ENCODE measurements at places on chromosomes 1 and 21.

DNA sequence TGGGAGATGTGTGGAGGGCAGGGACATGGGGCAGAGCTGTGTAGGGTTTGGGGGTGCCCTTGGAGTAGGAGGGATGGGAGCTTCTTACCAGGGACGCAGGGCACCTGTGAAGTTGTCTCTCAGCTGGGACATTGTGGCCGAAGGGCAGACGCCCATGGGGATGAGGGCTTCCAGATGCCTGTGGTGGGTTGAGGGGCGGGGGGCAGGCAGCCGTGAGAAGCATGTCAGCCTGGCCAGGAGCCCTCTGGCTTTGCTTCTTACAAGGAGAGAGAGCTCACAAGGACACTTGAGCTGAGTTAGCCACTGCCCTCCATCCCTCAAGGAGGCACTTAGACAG is 8.5 kb downstream of the A3GALT2 start:
- peak; percentile 7 for DNase-seq

DNA sequence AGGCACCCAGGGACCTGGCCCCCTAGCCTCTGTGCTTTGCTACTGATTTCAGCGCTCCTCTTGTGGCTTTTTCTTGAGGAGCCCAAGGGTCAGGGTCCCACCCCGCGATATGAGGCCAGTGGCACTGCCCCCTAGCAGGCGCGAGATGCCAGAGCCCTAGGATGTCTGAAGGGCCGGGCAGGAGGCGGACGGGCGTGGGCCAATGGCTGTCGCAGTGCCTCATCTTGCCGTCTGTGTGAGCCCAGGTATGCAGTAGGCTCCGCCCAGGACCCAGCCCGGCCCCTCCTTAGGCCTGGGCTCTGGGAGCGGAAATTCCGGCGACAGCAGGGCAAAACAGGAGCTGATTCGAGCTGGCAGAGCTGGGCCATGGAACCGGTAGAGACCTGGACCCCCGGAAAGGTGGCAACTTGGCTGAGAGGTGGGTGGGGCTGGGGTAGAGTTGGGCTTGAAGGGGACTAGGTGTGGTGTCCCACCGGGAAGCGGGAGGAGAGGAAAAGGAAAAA is at the start of gene CNKSR1:
CNKSR1 (plus strand) TSS at position 310 of the 503 bp plus-strand sequence; CDS start at position 367, 57 bp downstream.
- DNase-seq, result no peak

DNA sequence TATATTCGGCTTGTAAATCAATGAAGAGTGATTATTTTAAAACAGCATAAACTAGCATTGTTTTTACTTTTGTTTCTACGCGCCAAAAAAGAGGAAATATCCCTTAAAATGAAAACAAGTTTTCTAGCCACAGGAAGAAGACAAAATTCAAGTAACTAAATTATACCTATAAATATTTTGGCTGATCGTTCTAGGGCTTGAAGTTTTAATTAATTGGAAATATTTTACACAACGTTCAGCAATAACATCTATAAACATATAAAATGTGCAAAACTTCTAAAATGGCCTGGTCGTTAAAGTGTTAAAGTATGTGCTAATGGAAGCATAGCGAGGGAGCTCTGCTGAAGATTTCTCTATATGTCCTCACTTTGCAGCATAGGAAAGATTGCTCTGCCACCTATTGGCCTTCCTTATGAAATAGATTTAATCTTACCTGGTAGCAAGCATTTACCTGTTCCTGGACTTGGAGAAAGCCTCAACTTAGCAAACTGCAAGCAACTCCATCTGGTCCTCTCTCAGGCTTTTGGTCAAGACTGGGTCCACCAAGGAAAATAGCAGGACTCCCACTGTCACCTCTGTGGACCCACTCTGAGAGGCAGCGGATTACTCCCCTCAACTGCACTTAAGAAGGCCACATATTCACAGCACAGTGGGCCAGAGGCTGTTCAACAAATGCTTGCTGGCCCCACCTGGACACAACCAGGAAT is 351.3 kb upstream of the RUNX1 start:
- DNase-seq, result peak; percentile 73

DNA sequence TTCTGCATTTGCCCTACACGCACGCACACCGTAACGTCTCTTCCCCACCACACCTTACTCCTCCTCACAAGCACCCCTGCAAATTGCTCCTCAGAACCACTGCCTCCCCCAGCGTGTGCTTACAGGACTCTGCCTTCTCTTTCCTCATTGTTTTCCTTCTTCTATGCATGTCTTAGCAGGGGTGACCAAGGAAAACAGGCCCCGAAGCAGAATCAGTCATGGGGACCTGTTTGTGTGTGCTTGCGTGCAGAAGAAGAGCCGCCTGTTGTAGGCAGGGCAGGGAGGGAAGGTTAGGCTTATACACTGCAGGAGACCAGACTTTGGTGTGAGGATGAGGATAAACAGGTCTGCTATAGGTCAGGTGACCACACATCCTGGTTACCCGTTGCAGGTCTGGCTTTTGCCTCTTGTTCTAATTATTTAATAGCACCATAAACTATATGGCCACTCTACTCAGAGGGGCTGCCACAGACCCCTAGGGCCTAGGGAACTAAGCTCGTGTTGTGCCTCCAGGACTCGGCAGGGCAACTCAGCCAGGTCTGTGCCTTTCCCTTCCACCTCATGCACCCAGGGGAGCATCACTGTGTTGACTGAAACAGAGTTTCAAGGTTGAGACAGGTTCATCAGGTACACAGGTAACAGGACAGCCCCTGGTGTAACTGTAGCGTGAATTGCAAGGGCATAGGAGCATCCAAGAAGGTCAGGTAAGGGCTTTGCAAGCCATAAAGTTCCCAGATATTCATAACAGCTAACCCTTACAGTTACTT is 60.8 kb upstream of the EPS8L3 start:
- DNase-seq, result no peak

- peak; percentile 85 for DNase-seq
These were observed 101.2 kb downstream of the AKT3 start for GRCh38 chr1:243748706-243749283.

DNA sequence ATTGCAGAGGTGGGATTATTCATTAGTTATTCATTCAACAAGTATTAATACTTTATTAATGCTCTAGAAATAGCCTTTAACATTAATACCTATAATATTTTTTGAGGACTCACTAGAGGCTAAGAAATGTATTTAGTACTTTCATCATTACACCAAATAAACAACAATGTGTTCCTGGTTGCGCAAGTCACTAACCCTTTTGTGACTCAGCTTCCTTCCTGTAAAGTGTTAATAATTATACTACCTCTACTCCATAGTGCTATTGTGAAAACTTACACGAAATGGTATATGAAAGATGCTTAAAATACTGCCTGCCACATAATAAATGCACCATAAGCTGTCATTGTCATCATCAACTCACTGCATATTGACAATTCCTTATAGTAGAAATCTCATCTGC is 431.0 kb downstream of the DPYD start:
- no peak for DNase-seq

DNA sequence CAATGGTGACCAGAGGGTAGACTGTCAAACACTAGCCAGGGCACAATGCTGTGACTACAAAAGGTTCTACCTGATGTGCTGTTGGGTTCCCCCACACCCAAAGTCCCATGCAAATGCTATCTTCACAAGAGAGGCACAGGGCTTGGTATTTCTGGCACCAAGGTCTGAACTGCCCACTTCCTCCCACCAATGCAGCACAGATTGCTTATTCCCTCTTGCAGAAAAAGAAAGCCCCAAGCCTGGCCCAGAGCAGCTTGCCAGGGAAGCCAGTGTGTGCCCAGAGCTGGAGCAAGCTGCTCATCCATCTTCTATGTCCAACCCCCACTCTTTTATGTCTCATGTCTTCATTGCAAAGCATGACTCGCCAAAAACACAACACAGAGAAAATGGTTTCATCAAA is 149.4 kb upstream of the CAMK1G start:
- DNase-seq, result no peak

- DNase-seq, result no peak
These were observed 85.5 kb downstream of the PLPPR5 start for GRCh38 chr1:98919211-98919610.

DNA sequence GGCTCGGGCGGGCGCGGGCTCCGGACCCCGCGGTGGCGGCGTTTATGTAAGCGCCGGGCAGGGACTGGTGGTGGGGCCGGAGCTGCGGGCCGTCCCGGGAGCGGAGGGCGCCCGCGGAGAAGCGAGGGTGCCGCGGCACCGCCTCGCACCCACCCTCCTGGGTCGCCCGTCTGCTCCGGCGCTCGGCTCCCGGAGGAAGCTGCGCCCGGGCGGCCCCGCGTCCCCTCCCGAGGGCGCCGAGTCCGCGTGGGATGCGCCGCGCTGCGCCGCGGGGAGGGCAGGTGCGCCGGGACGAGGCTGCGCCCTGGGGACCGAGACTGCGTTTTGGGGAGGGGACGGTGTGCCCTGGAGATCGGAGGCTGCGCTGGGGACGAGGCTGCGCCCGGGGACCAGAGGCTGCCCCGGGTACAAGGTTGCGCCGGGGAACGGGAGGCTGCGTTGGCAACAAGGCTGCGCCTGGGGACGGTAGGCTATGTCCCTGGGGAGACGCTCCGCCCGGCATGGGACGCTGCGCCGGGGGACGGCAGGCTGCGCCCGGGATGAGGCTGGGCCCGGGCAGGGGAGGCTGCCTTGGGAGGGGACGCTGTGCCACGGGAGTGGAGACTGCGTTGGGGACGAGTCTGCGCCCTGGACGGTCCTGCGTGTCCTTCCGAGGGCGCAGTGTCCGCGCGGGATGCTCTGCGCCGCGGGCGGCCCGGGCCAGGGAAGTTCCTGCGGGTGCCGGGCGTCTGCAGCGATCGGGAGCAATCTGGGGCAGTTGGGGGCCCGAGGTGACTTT is 627 bp downstream of the ADARB1 start:
- DNase-seq, result peak; percentile 46

DNA sequence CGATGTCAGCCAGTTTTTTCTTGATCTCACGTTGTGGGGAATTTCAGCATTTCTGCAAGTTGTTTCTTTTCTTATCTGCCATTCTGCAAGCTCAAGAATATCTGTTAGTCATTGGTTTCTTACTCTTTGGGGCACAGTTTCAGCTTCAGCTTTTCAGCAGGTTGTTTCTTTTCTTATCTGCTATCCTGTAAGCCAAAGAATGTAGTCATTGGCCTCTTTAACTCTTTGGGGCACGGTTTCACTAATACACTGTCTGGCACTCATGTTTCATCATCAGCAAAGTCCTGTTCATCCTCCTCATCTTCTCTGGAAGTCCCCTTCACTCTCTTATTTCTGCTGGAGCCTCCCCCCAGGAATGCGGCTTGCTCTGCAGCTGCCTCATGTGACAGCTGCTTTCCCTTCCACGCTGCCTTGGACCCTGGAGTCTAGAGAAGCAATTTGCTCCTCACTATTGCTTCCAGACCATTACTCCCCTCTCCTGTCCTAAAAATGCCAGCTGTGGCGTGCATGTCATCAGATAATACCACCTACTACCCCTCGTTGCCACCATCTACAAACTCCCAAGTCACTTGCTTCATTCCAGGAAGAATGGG is 67.0 kb upstream of the CACNA1E start:
- DNase-seq, result no peak

GRCh38 chr1:158246650-158247049 is 7.6 kb upstream of the CD1A start:
- DNase-seq, result no peak

- no peak for DNase-seq
These were observed 78.6 kb downstream of the COLGALT2 start for GRCh38 chr1:183958958-183959357.

DNA sequence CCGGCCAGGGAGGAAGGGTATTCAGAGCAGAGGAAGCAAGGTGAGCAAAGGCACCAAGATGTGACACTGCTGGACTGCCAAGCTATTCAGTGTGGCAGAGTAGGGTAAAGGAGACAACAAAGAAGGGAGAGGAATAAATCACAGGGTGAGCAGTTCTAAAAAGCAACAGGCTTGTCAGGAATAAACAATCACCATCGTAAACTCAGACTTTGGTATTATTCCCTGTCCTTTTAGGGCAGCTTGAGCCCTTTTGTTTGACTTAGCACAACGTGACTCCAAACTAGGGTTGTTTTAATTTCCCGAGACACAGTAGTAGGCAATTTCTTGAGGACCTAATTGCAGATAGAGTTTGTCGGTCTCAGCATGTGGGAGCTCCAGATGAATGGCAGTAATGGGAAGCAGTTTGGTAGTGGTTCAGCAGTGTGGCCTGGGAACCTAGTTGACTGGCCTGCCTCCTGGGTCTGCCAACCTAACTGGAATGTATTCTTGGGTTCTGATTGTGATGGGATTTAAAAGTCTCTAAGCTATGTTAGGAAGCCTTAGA is 4.3 kb downstream of the CR1L start:
- DNase-seq, result no peak

DNA sequence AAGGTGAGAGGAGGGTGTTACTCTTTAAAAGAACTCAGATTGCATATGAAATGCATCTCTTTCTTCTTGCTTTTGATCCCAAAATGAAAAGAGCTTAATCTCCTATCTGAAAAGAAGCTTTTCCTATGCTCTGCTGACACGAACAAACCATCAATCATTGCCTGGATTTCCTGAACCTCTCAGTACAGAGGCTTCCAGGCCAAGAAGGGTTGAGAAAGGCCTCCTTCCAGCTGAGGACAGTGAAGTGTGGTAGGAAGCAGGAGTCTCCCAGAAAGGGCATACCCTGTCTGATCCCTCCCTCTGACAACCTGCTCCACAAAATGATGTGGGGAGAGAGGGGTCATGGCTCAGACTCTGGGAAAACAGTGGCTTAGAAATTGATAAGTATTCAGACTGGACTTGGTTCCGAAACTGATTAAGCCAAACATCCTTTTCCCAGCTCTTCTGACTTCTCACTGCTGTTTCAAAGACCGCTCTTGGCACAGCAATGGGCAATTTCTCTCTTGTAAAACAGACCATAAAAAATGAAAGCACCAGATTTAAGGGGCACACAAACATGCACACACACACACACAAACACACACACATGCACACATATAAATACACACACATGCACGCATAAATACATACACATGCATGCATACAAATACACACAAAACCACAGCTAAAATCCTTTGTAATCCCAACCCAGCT is 310.3 kb downstream of the SIPA1L2 start:
- DNase-seq, result no peak

- DNase-seq, result no peak
These were observed 412.1 kb downstream of the LTN1 start for GRCh38 chr21:28580585-28580984.

DNA sequence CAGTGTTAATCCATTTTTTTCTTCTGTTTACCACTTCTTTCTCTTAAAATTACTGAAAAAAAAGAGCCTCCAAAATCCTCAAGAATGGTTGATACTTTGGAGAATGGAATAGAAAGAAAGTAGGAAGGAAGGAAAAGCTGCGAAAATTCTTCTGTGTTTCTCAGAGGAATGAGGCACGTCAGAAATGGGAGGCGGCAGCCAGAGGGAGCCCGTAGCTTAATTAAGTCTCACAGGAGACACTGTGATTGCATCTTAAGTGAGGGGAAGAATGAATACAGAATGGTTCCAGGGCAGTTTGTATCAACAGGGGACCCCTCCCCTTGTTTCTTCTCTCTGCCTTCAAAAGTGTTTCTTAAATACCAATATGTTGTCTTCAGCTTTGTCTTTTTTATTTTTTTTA is 1099.5 kb downstream of the PLA2G4A start:
- peak; percentile 69 for DNase-seq

GRCh38 chr1:39104158-39105060 is 78.3 kb downstream of the NDUFS5 start:
- DNase-seq, result no peak
